ENCODE measurements at places on chromosomes 12 and 14. TPM values are rescaled to one million over a fixed set of nuclear protein-coding genes. Genes with fewer than 3 reads are reported as not detected.

The AKAP5 gene
- total RNA-seq = 0.17 TPM

The SCN8A gene
- 12.8 TPM for total RNA-seq

The SLC8B1 gene
- total RNA-seq = 16.8 TPM

The RBM19 gene
- 15.4 TPM for total RNA-seq

The MMP19 gene
- total RNA-seq = 7.1 TPM

The CABP1 gene
- total RNA-seq = under 0.01 TPM

The GZMB gene
- total RNA-seq = not detected

The TIGAR gene
- 19.5 TPM for total RNA-seq

The GNS gene
- total RNA-seq = 249 TPM

The OVCH1 gene
- 0.51 TPM for total RNA-seq

The CLEC2D gene
- total RNA-seq = 5.1 TPM

The FAR2 gene
- total RNA-seq = 5.4 TPM

The A2M gene
- total RNA-seq = 239 TPM

The GALNT6 gene
- 115 TPM for total RNA-seq

The GPR84 gene
- total RNA-seq = not detected

The TUBA1A gene
- total RNA-seq = 772 TPM

The HSP90AA1 gene
- total RNA-seq = 342 TPM

The KCTD10 gene
- 106 TPM for total RNA-seq

The CDC42BPB gene
- 98.3 TPM for total RNA-seq

The OLR1 gene
- 1.2 TPM for total RNA-seq

The TMCC3 gene
- total RNA-seq = 0.33 TPM

The NDUFA12 gene
- total RNA-seq = 102 TPM

The PPFIA2 gene
- 2.1 TPM for total RNA-seq

The FIGNL2 gene
- total RNA-seq = 0.17 TPM

The FAIM2 gene
- 3.6 TPM for total RNA-seq

The OR4K14 gene
- total RNA-seq = not detected

The PELI2 gene
- 29.2 TPM for total RNA-seq

The ZDHHC22 gene
- total RNA-seq = not detected

The SLC25A3 gene
- 541 TPM for total RNA-seq

The ASPG gene
- total RNA-seq = not detected

The RTL1 gene
- total RNA-seq = not detected

The SMOC1 gene
- not detected for total RNA-seq

The JAG2 gene
- total RNA-seq = 1.8 TPM

The P2RX2 gene
- not detected for total RNA-seq

The KIF26A gene
- total RNA-seq = 2.0 TPM

The ACOT4 gene
- total RNA-seq = 1.7 TPM

The SLC6A15 gene
- 0.99 TPM for total RNA-seq

The KLHL28 gene
- total RNA-seq = 9.7 TPM

The CDKN1B gene
- total RNA-seq = 50.9 TPM

The GLIPR1L1 gene
- not detected for total RNA-seq

Measured in fibroblast of lung (primary cell).